ENCODE measurements at places on chromosomes 11 and 22.
A peak's percentile ranks its signal among the peaks of the same experiment; 100 is the strongest.

DNA sequence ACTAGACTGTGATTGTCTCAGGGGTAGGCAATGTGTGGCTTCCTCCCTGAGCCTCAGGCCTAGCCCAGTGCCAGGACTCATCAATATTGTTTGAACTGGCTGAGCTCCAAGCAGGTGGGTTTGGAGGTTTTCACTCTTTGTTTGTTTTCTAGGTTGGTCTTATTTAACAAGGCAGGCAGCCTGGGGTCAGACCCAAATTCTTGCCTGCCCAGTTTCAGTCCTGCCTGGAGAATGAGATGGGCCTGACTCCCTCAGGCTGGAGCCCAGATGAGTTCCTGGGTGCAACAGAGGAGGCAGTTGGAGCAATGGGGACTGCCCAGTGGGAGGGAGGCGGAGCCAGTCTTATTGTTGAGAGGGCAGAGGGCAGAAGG, 28.3 kb upstream of the TP53I11 start:
- DNase-seq: no peak

DNA sequence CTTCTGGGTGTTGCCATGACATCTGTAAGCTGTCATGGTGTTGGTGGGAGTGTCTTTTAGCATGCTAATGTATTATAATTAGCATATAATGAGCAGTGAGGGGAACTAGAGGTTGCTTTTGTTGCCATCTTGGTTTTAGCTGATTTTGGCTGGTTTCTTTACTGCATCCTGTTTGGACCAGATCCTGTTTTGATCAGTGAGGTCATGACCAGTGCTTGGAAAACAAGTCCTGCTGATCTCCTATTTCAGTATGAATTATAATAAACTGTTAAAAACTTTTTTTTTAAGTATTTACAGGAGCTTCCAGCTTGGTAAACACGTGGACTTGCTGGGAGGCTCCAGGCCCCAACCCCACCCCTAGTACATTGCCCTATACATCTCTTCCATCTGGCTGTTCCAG, 30.5 kb upstream of the P4HA3 start:
- DNase-seq: no peak

- DNase-seq: peak; percentile 53
Measured at GRCh38 chr22:21032037-21032867, at the start of gene SLC7A4. TSS of gene SLC7A4 (minus strand) at chr22:21032561. CDS start at chr22:21031812, 749 bp downstream.

GRCh38 chr22:33873186-33873585, 47.1 kb downstream of the LARGE1 start:
- DNase-seq: peak; percentile 72

All from G401 (cell line).